ENCODE measurements at places on chromosomes 13 and 19.
A peak's percentile ranks its signal among the peaks of the same experiment; 100 is the strongest.

- no peak for DNase-seq
Observed at GRCh38 chr19:53927739-53928138, 18.7 kb downstream of the CACNG7 start.

- DNase-seq, result no peak
Observed at GRCh38 chr13:64277097-64277496, 2861.4 kb upstream of the PCDH20 start.

DNA sequence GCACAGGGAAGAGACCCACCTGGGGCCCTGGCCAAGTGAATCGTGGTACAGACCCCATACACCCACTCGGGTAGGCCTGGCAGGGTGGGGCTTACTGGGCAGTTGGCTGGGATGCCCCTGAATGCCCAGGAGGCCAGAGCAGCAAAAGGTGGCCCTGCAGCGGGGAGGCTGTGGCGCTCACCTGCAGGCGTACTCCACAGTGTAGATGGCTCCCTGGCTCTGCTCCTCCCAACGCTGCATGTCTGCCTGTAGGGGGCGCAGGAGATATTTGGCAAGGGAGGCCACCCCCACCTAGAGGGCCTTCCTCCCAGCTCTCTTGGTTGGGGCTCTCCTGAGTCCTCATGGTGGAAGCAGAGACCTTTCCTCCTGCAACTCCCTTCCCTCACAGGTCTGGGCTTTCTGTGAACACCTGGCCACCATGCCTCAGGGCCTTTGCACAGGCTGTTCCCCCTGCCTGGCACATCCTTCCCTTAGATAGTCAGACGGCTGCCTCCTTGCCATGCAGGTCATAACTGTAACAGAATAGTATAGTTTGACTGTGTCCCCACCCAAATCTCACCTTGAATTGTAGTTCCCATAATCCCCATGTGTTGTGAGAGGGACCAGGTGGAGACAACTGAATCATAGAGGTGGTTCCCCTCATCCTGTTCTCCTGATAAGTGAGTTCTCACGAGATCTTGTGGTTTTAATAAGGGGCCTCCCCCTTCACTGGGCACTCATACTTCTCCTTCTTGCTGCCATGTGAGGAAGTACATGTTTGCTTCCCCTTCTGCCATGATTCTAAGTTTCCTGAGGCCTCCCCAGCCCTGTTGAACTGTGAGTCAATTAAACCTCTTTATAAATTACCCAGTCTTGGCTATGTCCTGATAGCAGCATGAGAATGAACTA, 5.9 kb downstream of the BORCS8 start:
- DNase-seq, result peak; percentile 29

DNA sequence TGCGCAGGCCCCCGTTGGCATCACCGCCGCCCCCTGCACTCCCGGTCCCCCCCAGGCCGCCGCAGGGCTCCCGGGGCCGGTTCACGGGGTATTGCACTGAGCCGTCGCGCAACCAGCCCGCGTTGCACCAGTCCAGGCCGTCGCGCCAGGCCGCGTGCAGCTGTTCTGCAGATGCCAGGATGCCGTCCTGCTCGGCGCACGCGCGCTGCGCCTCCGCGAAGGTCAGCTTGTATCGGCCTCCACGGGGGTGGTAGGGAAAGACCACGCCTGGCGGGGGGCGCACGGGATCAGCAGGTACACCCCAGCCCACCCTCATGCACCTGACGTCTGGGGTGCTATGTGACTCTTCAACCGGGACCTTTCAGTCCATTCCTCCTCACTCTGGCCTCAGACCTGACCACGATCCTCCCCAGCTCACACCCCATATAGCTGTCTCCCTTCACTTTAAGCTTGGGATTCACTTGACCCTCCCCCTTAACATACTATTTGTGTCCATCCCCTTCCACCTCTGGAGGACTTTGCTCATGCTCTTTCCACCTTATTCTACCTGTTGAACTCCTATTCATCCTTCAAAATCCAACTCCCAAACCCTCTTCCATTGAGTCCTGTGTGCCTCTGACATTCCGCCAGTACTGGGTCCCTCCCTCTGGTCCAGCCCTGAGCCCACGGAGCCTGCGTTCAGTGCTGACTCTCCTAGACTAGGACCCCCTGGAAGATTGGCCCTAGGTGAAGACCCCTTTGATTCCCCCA, 14.3 kb downstream of the TM6SF2 start:
- DNase-seq, result no peak

GRCh38 chr19:33194886-33195644, 935 bp downstream of the LRP3 start:
- DNase-seq, result no peak

DNA sequence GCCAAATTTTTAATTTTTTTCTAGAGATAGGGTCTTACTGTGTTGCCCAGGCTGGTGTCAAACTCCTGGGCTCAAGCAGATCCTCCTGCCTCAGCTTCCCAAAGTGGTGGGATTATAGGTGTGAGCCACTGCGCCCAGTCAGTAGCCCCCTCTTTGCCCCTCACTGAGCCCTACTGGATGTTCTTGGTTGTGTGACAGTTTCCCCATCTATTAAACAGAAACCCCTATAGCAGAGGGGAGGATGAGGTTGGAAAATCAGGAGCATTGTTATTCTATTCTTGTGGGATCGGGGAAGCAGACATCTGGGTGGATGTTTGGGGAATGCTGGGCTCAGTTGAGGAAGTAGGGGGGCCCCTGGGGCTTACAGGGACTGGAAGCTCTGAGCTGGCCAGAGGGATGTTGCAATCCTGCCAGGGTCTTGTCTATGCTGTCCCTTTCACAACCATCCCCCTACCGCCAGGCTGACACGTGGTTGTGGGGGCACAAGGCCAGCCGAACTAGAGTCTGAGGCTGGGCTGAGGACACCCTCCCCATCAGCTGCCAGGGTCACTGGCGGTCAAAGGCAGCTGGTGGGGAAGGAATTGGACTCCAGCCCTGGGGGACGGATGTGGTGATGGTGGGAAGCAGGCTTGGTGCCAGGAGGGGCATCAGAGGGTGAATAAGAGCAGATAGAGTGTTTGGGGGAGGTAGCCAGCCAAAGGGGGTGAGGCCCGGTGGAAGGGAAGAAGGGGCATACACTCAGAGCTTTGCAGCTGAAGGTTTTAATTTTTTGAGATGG, 10.9 kb downstream of the APOC1 start:
- no peak for DNase-seq

DNA sequence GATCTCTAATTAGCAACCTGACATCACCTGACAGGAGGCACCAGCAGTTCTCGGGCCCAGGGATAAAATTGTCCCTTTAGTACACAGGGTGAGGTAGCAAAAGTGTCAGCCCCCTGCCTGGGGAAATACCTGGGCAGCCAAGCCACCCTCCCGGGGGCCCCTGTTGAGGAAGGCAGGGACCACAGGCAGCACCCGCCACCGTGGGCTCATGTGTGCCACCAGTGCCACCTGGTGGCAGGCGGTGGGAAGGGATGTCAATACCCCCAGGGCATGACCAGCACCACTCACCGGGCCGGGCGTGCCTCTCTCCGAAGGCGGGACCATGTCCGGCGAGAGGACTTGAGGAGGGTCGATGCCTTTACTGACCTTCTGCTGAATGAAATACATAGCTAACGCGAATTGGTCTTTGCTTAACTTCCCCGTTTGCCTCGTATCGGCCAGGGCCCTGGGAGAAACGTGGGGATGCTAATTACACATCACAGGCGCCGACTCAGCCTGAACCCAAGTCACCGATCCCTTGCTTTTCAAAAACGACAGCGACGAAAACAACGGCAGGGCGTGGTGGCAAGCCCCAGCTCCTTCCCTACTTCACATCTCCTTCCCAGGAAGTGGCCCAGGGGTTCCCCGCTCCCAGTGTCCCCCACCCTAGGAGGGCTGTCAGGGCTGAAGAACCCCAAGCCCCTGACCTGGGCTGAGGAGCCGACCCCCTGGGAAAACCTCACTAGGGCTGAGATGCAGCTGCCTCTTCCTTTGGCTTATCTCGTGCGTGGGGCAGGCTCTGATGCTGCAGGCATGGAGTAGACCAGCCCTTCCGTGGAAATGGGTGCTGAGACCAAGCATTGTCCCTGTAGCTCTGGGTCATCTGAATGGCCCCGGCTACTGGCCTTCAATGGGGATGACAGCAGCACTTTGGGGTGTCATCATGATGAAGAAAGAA, 53.8 kb downstream of the EPS15L1 start:
- DNase-seq, result peak; percentile 45

DNA sequence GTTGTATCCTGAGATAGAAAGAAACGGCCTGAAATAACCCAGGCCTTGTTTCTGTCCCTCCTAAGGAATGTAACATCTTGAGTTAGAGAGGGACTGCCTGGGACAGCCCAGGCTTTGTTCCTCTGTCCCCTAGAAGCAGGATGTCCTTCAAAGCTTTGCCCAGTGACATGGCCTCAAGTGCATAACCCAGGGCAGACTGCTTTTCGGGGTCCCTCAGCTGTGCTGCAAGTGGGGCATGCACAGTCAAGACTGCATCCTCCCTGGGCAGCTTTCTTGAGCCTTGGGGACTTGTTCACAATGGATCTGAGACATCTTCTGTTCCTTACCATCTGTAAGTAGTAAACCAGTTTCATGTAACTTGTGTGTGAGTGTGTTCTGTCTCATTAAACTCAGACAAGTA, 7.5 kb upstream of the EPSTI1 start:
- DNase-seq, result no peak

- no peak for DNase-seq
Observed at GRCh38 chr19:15022752-15023151, 26.5 kb upstream of the CASP14 start.

DNA sequence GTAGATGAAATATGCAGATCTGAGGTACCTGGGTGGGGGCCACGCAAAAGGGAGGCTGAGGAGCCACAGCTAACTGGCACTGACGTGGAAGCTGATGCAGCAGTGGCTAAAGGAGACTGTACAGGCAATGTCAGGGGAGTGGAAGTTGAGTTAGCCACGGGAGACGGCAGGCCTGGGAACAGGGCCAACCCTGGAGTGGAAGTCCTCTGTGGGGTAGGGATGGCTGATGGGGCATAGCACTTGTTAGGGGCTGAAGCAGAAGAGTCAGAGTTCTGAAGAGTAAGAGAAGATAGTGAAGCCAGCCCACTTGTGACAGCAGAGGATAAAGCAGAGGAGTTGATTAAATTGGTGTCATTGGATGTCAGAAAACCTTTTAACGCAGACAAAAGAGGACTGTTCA, 22.8 kb upstream of the STOML3 start:
- no peak for DNase-seq

DNA sequence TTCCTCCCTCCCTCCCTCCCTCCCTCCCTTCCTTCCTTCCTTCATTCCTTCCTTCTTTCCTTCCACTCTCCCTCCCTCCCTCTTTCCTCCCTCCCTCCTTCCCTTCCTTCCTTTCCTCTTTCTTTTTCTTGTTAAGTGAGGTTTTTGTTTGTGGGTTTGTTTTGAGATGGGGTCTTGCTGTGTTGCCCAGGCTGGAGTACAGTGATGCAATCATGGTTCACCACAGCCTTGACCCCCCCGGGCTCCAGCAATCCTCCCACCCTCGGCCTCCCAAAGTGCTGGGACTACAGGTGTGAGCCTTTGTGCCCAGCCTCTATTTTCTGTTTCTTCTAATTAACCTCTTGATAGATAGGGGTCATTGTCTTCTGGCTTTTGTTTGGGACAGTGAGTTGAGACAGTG, 19.4 kb downstream of the ELAVL3 start:
- DNase-seq, result no peak

- DNase-seq, result no peak
Observed at GRCh38 chr13:69092615-69093322, 1014.9 kb upstream of the ATXN8OS start.

DNA sequence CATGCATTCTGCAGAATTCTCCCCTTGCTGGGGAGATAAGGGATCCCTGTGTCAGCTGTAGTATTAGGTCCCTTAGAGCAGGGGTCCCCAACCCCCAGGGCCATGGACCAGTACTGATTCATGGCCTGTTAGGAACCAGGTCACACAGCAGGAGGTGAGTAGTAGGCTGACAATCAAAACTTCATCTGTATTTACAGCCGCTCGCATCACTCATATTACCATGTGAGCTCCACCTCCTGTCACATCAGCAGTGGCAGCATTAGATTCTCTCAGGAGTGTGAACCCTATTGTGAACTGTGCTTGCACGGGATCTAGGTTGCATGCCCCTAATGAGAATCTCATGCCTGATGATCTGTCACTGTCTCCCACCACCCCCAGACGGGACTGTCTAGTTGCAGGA, 37.9 kb downstream of the CPAMD8 start:
- DNase-seq, result no peak

DNA sequence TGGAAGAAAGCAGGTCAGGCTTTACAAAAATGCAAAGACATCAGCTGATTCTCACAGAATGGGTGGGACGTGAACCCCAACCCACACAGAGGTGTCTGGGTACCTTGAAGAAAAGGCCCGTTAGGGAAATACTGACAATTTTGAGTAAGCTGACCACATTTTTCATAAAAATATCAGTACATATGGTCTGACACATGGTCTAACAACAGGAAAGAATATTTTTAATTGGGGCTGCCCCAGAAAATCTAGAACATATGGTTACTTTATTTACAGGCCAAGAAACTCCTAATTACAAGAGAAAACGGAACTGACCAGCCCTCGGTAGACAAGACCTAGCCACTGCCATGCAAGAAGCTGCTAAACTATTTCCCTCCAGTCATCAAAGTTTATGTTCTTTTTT, 48.7 kb upstream of the ITM2B start:
- no peak for DNase-seq

GRCh38 chr13:23445794-23446193, 12.3 kb upstream of the SACS start:
- DNase-seq, result no peak

DNA sequence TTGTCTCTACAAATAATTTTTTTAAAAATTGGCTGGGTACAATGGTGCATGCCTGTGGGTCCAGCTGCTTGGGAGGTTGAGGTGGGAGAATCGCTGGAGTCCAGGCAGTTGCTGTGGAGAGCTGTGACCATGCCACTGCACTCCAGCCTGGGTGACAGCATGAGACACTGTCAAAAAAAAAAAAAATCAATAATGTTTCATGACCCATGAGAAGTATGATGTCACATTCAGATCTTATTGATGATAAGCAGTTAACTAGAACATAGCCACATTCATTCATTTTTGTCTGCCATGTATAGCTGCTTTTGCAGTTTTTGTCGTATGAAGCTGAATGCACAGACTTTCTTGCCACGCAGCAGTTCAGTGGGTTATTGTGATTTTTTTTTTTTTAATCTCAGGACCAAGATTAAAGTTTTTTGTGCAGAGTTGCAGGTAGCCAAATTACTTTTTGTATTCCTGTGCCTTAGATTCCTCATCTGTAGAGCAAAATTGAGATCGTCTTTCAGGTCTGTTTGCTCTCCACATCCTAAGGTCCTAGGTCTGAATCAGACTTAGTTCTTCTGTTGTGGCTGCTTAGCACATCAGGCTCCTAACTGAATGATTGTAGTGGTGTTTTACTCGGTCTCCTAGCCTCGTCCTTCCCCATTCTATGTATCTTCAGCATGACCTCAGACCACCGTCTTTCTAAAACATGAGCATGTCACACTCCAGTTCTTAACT, 145.2 kb downstream of the GGACT start:
- no peak for DNase-seq

DNA sequence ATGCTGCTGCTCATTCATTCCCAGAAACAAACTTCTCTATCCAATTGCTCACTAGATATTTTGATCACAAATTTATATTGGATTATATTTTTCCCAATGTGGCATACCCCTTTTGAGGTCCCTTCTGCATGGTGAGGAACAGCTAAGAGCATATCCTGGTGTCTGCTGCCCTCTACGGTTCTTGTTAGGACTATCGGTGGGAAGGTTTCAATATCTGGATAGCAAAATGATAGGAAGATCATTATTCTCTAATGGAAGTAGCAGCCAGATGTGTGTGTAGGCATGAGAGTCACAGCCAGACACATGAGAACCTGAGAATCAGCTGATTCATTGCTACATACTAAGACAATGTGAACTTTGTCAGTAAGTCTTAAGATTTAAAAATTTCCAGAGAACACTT, 1422.4 kb upstream of the MIR17HG start:
- DNase-seq, result no peak
